ENCODE measurements at places on chromosomes 5 and 9.

- DNase-seq: no peak
These were observed 56.1 kb downstream of the PTCH1 start for GRCh38 chr9:95460518-95461164.

DNA sequence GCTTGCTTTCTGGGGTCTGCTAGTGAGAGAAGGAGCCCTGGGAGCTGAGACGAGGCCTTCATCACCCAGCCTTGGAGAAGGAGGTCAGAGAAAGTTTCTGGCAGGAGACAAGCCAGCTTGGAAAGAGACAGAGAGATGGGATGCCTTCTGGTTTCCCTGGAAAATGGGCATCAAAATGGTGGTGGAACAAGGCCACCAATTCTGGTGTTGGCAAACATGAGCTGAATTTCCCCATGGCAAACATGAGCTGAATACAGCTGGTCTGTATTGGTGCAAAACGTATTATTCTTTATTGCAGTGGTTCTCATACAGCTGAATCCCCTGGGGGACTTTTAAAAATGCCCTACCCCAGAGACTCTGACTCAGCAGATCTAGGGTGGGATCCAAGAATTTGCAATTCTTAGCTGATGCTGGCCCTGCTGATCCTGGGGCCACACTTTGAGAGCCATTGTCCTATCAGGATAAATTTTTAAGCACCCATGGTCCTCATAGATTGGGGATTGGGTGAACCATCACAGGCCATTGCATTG is 39.1 kb upstream of the S1PR3 start:
- no peak for DNase-seq

DNA sequence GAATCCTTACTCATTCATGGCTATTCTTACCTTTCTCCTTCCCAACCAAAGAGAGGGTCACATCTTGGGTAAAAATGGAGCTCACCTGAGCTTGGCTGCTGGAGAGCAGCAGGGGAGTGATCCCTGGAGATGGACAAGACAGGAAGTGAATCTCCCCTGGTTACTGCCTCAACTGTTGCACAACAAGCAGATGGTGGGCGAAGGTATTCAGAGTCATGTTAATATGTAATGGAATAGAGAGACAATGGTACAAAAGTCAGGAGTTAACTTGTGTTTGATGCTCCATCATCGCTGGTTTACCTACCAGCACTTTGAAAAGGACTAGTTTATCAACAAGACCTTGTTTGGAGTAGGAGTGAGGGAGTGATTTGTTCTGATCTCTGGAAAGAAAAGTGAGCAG is 13.0 kb upstream of the PLPP1 start:
- DNase-seq: no peak

DNA sequence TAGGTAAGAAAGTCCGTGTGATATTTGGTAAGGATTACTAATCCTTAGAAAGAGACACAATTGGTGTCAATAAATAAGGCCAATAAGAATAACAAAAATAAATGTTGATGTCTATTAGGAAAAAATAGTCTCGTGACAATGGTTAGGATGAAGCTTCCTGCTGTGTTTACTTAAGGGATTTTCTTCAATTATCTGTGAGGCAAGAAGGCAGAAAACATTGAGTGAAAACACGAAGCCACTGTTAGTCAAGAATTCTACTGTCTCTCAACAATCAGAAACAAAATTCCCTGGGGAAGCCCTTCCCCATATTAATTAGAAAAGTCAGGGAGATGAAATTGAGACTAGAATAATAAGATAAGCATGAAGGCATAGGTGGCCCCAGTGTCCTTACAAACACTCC is 149.0 kb downstream of the SYK start:
- no peak for DNase-seq

- no peak for DNase-seq
These were observed 22.4 kb upstream of the LTC4S start for GRCh38 chr5:179771311-179771895.

DNA sequence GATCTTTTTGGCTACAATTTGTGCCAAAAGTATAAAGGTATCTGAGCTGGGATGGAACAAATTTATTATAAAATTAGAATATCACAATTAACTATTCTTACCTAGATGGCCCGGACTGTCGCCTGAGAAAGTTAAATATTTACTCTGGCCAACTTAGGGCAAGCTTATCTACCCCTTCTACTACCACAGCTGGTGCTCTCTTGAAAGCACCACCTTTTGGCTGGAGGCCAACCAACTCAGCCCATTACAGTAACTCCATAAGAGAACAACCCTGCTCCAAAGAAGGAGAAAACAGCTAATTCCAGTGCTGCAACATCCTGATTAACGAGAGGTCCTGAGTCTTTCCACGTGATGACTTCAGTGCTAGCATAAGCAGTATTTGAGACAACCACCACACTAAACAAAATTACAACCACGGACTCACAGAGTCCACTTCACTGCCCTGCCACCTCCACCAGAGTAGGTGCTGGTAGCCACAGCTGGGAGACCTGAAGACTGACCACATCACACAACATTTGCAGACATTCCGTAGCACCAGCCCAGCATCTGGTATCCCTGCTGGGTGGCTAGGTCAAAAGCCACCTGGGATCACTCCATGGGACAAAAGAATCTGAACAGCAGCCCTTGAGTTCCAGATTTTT is 43.2 kb downstream of the RGMB start:
- DNase-seq: no peak

DNA sequence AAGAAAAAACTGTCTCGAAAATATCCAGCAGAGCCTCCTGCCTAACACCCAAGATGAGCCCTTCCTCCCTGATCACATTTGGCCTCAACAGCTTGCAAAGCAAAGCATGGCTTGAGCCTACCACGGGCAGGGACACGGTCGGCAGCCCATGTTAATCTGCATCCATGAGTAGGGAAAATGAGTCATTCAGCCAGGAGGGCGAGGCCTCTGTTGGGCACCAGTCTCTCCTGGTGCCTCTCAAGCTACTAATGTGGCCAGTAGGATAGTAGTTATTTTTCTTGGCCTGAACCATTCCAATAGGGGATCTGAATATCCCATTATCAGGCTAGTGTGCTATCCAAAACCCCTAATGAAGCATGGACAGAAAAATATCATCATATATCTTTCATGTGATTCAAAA is 43.0 kb upstream of the SHB start:
- DNase-seq: no peak

DNA sequence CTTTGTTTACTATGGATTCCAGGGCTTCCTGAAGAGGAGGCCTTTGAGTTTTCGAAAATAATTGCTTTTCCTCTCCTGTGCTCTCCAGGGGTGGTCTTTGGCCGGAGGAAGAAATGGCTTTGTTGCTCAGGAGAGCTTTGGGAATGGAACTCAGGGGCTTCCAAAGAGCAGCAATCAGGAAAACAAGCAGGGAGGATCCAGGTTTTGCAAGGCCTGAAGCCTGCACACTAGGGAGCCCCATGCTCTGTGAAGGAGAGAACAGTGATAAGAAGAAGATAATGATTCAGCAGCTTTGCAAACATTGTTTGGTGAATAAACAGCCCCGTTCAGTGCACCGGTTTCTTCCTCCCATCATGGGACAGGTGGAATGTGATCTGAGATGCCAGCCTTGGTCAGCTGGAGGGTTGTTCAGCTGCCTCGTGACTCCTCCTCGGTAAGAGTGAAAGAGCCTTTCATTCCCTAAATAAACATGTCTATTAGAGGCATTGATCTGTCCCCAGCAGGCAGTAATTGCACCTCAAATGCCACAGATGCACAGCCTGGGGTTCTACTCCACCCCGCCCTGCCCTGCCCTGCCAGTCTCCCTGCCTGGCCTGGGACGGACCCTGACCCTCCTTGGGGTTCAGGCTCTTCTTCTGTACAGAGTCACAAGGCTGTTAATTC is 11.5 kb upstream of the ALDH1B1 start:
- no peak for DNase-seq

DNA sequence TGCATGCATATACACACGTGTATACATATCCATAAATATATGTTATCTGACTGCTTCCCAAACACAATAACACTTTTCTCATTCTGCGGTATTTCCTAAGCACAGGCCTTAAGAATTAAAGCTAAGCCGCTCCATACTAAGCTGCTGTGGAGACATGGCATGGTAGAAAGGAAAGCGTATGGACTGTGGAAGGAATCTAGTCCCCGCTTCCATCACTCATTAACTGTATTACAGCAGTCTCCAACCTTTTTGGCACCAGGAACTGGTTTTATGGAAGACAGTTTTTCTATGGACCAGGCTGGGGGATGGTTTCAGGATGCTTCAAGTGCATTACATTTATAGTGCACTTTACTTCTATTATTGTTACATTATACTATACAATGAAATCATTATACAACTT is 11.3 kb downstream of the CDKL3 start:
- no peak for DNase-seq

- DNase-seq: no peak
These were observed 231.6 kb downstream of the ELAVL2 start for GRCh38 chr9:23594421-23594820.

DNA sequence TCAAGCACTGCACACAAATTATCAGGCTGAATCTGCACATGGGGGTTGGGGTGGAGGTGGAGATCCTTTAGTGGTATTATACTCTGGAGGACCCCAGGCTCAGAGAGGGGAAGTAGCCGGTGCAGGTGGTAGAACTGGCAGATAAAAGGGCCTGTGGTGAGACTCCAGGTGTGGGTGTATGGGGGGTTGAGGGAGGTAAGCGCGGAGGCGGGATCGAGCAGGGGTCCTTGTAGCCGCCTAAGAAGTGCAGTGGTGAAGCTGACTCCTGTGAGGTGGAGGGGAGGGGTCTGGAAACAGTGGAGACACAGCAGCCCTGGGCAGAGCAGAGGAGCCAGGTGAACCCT is 841 bp downstream of the ACSL6 start:
- no peak for DNase-seq

DNA sequence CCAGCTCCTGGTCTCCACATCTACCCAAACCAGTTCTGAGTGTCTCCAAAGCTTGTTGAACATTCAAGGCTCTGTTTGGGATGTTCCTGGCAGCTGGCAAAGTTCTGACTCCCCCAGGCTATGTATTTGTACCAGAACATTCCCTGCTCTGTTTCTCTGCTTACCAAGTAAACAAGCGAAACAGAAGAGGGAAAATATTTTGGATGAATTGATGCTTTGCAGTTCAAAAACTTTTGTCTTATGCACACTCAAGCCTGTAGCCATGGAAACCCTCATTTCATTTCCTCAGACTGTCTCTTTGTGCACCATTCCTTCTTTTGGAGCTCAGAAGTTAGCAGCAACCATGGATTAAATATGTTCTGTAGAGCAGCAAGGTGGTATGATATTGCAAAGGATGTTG is 145.8 kb downstream of the ACTL7B start:
- DNase-seq: no peak

DNA sequence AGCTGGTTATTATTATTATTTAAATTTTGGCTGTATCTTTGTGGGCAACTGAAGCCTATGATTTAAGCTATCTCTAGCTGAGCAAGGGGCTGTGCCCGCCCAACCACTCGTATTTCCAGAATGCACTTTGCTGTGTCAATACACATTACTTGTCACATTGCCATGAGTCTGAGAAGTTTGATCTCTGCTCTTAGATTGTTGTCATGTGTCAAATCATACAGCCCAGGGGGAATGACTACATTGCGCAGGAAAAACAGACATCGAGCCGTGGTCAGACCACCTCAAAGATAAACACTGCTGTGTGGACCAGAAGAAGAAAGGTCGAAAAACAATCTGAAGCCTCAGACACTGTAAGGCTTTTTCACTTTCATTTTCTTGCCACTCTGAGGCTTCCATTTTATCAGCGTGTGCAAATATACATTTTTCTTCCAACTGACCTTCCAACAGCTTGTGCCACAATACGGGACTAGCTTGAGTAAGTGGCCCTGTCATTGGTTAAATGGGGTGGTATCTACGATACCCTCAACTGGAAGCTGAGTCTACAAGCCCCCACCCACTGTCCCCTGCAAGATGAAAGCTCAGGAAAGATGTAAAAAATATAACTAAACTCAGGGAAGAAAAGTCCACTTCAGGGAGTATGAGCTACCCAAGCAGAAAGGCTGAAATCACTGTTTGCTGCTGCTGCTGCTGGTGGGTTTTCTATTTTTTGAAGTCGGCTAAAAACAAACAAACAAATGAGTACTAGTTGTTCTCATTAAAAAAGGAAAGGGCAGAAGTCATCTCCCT is 603.0 kb downstream of the BNC2 start:
- no peak for DNase-seq

GRCh38 chr5:11852717-11853087 is 51.5 kb downstream of the CTNND2 start:
- no peak for DNase-seq

DNA sequence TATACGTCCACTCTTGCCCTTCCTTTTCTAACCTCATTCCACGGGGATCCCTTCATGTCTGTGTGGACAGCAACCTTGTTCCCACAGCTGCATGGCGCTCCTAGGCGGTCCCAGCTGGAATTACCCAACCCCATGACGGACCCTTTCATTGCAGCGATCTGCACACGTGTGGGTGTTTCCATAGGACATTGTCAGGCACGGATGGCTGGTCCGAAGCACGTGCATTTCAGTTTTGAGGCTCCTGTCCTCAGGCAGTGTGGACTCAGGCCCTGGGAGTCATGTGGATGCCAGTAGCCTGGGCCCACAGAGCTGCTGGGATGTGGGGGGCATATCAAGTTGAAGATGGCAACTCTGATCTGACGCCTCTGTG is 15.0 kb downstream of the CARD19 start:
- DNase-seq: no peak

All from suppressor macrophage treated with lipopolysaccharide for 4 hours (primary cell).